ENCODE measurements at places on chromosomes 1 and 21.
A peak's percentile ranks its signal among the peaks of the same experiment; 100 is the strongest.

DNA sequence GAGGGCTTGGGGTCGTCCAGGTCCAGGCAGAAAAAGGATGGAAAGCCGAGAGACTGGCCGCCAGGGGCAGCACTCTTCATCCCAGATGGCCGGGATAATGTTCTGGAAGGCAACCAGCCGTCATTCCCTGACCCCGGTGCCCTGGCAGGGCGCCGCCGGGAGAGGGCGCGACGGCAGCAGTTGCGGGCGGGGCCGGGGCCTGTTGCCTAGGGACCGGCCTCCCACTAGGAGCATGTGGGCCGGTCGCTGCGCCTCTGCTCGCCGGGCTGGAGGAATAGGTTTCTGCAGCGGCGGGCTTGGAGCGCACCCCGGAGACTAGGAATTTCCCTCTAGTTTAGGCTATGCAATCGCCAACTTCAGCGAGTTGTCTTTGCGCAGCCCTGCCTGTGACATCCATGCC lies 11.0 kb downstream of the DMRTB1 start:
- peak; percentile 97 for DNase-seq

DNA sequence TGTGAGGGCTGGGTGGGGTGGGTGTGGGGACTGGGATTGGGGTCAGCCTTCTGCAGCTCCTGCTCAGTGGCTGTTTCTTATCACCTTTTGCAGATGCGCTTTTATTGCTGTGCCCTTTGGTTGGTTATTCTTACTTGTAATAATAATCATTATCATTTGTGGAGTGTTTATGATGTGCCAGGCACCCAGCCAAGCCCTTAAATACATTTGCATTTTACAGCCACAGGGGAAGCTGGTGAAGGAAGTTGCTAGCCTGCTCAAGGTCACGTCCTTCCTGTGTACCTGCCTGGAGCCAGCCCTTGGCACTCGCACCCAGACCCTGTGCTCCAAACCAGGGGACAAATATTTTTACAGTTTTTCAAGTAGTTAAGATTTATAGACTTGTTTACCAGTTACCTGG lies 144.0 kb downstream of the PGBD5 start:
- no peak for DNase-seq

DNA sequence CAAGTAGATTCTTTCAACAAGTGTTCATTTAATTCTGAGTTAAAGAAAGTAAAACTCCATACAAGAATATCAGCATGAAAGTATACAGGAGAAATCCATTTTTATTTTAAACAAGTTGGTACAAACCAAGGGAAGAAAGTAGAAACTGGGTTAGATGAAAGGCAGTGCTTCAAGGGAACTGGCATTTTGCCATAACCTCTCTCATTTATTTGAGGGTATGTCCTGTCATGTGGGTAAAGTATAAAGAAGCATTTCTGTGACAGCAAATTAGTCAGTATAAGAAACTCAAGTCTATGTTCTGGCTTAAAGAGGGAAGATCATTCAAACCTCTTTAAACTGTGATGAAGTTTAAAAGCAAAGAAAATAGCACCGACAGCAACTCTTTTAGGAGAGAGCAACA lies 32.0 kb downstream of the OLFM3 start:
- DNase-seq = no peak

DNA sequence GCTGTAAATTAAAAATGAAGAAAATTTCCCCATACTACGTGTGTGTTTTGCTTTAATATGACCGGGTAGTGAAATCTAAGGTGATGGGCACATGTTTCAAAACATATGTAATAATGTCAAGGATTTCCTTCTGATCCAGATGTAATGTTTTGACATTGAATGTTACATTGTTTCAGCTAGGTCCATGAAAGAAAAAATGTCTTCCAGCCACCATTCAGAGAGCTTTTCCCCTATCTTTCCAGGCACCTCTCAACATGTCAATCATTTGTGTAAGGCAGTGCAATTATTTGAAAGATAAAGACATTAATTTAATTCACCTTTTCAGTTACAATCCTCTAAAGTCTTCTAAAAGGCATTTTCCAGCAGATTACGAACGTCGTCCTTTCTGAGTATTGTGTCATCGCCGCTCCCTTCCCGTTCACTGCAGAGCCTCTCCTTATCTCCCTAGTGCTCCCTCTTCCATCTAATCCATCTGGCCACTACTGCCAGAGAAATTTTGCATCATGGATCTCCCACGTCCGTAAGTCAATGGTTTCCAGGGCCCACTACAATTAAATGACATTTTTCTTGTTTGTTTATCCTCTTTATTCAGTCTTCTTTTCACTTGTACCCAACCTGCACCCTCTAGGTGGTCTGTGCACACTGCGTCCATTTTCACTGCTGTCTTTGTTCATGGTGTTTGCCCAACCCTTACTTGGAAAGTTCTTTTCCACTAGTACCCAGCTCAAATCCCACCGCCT lies 1.3 kb upstream of the VAMP3 start:
- no peak for DNase-seq

- peak; percentile 4 for DNase-seq
Measured at GRCh38 chr1:194214735-194215134, 1028.3 kb upstream of the B3GALT2 start.

DNA sequence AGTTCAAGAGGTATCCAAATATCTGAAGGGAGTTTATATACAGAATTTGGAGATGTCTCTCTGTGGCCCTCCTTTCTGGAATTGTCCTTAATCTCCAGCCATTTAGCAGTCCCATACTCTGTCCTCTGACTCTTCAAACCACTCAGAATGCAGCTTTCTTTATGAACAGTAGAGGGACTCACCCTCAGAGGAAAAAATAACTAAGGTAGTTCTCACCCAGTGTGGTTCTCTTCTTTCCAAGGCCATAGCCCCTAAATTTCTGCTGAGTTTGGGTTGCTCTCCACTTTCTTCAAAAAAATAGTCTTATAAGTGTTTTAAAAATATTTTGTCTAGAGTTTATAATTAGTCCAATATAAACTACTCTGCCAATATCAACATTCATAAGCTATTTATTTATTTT lies 369.7 kb downstream of the MATN1 start:
- DNase-seq = no peak

GRCh38 chr1:12173631-12174121 lies 6.9 kb downstream of the TNFRSF1B start:
- DNase-seq = no peak

DNA sequence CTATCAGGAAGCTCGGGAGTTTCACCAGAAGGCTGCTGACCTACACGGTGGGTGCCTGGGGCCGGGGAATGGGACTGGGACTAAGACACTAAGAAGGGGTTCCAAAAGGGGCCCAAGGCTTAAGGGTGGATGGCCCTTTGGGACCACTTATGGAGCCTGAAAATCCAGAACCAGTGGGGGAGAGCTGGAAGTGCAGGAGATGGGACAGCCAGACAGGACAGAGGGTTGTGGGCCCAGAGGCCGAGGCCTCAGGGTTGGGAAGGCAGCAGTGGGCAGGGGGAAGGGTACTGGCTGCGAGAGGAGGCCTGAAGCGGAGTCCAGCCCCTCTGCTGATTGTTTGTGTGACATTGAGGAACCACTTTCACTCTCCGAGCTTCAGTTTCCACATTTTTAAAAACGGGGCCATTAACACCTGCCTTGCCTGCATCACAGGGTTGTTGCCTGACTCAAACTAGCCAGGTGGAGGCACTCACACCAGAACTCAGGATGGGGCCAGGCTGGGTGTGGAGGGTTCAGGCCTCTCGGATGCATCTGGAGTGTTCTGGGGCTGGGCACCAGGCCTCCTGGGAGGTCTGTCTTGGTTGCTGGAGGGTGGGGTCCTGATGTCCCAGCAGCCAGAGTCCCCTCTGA lies 3.0 kb downstream of the TTC24 start:
- no peak for DNase-seq

GRCh38 chr1:183180218-183180617 lies 5.8 kb upstream of the LAMC2 start:
- peak; percentile 40 for DNase-seq

DNA sequence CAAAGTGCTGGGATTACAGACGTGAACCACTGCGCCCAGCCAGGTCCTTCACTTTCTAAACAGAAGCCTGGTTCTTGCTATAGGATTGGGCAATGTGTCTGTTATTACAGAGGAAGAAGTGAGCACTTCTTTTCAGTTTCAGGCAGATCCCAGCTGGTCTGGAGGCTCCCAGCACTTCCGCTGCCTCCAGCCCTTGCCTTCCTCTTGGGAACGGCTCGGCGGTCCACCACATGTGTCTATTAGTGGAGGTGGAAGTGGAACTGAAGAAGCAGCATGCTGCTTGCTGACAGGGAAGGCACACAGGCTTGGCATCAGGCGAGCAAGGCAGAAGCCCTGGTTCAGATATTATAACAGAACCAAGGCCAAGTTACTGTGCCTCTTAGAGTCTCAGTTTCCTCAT lies 17.0 kb downstream of the MKNK1 start:
- DNase-seq = no peak

GRCh38 chr1:11729155-11729497 lies 6.8 kb upstream of the AGTRAP start:
- DNase-seq = no peak

DNA sequence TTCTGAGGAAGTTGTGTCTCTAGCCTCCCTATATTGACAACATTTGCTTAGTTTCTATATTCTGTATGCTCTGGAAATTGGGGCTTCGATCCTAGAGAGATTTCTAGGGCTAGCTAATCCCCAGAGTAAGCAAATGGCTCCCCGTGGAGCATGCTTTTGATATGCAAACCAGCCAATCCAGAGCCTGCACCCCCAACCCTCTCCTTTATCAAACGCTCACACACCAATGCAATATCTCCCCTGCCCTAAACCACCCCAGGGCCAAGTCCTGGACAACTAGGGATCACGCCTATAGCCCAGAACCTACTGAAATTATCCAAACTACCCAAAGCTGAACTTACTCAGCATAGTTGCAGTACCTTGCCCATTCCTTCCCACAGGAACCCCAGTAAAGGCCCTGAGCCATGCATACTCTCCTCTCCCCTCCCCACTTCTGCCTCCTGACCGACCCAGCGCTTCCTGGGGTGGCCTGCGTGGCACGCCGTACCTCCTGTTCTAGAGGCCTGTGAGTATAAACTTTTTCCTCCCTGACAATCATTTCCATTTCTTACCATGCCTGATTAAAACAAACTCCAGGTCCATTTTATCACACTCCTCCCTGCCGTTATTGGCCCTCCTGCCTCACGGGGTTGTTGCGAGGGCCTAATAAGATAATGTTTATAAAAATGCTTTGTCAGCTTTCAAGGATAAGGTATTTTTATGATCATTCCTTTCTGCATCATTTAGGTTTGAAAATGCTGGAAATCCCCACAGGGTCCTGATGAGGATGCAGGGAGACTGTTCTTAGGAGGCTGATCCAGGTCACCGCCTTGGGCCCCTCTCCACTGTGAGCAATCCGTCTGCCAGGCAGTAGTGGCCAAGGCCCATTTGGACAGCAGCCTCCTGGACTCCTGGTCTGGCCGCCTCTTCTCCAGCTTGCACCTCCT lies 102.7 kb downstream of the TENT5C start:
- DNase-seq = no peak

GRCh38 chr1:172642970-172643369 lies 15.9 kb upstream of the FASLG start:
- DNase-seq = peak; percentile 91

DNA sequence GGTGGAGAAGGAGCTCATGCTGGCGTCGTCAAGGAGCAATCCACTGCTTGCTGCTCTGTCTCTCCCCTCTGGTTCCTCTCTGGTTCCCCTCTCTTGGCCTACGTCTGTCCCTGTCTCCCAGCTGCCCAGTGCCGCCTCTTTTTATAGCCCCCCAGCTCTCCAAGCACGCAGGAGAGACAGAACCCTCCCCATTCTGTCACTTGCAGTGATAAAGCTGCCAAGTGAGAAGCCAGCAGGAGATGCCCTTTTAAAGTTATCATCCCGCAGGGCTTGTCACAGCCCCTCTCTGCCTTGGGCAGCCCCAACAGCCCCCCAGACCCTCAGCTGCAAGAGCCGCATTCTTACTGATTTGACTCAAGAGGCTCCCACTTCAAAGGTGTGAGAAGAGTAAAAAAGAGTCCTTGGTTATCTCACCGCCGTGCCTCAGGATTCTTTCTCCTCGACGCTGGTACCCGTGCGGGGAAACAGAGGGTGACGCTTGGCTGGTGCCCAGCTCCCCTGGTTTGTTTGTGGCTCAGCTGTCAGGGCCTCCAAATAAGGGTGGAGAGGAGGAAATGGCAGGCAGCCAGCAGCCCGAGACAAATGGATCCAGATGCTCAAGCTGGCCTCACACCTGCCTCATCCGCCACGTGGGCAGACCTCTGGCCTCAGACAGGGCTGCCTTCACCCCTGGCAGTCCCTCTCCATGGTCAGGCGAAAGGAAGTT lies at the start of gene NPPA:
Gene NPPA, minus strand, starts transcription at position 117 of the 706 bp plus-strand sequence. Its CDS starts 99 bp downstream, at position 18.
- peak; percentile 94 for DNase-seq

DNA sequence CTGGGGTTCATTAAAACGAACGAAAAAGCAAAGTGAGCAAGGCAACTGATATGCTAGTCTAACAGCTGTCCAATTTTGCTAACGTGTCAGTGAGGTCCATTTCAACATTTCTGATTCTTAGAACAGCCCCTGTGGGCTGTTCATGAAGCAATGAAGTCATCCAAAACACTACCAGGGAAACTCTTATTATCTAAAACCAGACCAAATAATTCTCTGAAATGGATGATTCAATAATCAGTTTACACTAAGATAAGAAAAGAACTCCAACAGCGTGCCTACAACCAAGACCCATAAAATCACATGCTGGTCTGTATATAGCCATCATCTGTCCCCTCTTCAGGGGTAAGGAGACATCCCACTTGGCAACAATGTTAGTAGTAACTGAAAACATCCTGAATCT lies 122.7 kb downstream of the TGFBR3 start:
- no peak for DNase-seq

DNA sequence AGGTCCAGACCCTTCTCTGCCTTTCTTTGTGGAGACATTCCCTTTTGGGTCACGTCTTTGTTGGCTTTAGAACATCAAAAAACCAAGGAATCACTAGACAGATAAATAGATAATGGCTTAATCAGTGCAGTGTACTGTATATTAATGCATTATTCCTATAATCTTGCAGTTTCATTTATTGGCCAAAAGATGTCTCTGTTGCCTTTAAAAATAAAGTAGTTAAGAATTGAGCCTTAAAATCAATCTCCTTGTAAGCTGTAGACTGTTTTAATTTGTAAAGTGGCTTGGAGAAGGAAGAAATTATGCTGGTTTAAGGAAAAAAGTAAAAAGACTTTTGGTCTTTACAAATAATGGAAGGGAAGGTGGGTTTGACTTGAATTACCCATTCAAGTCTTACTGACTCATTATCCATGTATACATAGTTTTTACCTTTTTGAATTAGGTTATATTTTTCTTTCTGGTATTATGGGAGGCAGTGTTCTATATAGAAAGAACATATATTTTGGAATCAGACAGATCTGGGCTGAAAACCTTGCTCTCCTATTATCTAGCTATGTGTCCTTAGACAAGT lies 84.6 kb downstream of the VPS13D start:
- DNase-seq = peak; percentile 53

- DNase-seq = no peak
Measured at GRCh38 chr1:71427066-71427465, 346.2 kb upstream of the ZRANB2 start.
